GM12892 (cell line): ENCODE measurements at places on chromosomes 3 and 15.

DNA sequence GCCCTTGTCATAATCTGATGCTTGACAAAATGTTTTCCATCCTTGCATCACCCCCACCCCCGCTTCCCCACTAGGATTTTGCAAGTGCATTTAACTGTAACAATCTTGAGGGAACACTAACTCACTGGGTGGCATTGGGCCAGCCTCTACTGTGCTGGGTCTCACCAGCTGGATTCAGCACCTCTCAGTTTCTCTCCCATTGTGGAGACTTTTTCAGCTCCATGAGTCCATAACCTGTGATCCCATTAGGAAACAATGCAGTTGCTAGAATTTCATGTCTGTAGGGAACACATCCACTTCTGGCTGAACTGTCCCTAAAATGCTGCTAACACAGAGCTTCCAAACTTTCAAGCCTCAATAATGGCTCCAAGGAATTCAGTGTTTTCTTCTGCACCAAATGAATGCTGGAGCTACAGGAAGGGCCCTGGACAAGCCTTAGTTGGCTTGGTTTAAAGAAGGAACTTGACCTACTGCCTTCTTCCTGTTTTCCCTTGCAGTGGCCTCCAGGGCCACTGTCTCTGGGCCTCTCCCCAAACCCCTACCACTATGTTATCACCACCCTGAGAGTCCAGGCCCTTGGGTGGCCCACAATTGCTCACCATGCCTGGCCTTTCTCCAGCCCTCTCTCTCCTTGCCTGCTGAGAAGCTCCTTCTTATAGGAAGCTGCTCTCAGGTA lies 15.6 kb downstream of the CYP19A1 start:
- DNase-seq, result no peak

DNA sequence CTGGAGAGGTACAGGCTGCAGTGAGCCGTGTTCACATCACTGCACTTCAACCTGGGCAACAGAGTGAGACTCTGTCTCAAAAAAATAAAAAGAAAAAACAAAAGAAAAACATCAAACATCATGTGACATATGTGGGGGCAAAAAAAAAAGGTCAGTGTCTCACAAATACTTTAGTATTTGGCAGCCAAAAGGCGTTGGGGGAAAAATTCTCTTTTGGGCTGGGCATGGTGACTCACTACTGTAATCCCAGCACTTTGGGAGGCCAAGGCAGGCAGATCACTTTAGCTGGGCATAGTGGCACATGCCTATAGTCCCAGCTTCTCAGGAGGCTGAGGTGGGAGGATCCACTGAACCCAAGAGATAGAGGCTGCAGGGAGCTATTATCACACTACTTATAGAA lies 47.6 kb downstream of the TMCC1 start:
- DNase-seq, result no peak

GRCh38 chr3:13509816-13510192 lies 29.7 kb downstream of the HDAC11 start:
- DNase-seq, result no peak

GRCh38 chr15:65366122-65366892 lies 11.5 kb downstream of the IGDCC3 start:
- no peak for DNase-seq

- DNase-seq, result no peak
These were observed 106.1 kb upstream of the COL8A1 start for GRCh38 chr3:99532246-99532645.

- DNase-seq, result no peak
These were observed 236.9 kb upstream of the BHLHE40 start for GRCh38 chr3:4742359-4742758.
